ENCODE measurements at places on chromosomes 1 and 21. TPM values are rescaled to one million over a fixed set of nuclear protein-coding genes. Genes with fewer than 3 reads are reported as not detected.

DNA sequence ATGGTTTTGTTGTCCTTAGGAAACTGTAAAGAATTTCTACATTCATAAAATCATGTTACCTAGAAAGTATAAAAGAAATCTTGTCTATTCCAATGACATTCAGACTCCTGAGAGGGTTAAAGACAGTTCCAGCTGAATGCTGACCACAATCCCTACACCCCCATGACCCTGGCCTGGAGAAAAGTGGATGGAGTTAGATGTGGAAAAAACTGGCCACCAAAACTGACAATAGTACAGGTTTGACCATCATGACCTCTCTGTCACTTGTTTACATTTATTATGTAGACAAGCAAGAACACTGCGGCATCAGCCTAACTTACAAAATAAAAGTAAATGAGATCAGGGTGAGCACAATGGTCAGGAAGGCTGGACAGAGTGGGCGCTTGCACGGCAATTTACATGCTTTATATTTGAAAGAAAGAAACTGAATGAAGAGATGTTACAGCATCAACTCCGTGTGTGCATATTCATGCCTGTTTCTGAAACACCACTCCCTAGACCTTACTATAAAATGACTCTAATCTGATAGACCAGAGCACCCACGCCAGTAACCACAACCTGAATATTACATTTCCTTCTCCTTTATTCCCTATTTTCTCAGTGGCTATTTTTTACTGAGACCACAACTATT is 116.0 kb downstream of the ESRRG start:
- no peak for DNase-seq
- H3K4me1 ChIP-seq: no peaks in the 10 kb centered on the region
- no peaks in the 10 kb centered on the region for H3K27me3 ChIP-seq
- H3K4me3 ChIP-seq: no peak overlapping the region

- DNase-seq: peak; percentile 75
- H3K36me3 ChIP-seq: no peaks in the 10 kb centered on the region
- H3K27ac ChIP-seq: no peak overlapping the region
- H3K27me3 ChIP-seq: no peaks in the 10 kb centered on the region
These were observed 17.9 kb downstream of the MTX1 start for GRCh38 chr1:155226188-155226909.

DNA sequence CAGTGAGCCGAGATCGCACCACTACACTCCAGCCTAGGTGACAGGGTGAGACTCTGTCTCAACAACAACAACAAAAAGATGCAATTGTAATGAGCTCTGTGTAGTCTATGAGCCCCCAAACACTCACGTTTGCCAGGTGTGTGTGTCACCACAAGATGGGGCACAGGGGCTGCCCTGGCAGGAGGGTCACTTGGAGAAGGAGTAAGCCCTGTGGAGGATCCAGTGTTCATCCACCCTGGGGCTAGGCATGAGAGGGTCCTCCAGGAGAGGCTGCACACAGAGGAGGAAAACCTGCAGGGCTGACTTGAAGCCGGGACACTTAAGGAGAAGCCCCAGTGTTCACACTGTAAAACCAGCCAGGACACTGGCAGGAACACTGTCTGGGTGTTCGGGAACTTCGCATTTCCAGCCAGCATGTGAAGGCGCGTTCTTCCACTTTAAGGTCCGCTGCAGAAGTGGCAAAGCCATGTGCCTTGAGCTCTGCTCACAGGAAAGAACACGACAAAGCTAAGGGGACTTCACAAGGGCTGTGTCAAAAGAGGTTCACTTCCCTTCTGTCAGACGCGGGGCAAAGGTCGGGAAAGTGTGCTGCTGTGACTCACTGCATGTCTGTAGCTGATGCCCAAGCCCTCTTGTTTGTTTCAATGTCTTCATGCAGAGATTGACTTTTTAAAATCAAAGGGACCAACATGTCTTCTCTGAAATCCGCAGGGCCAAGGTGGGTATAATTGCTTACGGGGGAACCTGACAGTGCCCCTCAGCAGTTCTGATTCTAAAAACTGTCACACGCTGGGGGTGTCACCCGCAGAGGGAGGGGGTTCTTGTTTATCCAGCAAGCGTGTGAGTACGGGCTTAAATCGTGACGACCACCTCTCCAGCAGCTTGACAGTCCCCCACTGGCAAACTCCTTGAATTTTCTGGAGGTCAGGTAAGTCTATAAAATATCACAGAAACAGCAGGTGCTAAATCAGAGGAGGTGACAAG is 102.8 kb downstream of the RIPK4 start:
- no peaks in the 10 kb centered on the region for H3K4me1 ChIP-seq
- H3K36me3 ChIP-seq: no peaks in the 10 kb centered on the region
- H3K27ac ChIP-seq: no peak overlapping the region
- H3K27me3 ChIP-seq: no peaks in the 10 kb centered on the region
- no peak for DNase-seq

DNA sequence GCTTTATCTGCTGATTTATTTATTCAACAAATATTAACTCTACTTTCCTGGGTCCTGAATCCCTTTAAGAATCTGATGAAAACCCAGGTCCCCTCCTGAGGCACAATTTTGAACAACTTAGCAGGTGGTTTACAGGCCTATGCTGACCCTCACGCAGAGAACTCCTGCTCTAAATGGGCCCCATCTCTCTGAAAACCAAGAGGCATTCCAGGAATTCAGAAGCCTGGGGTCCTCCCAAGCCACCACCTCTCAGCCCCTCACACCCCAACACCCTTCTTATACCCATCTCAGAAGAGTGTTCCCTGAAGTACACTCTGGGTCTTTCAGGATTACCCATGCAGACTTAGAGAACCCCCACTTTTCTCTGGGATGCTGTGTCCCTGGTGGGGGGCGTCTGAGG is 34.5 kb downstream of the LHX4 start:
- H3K4me3 ChIP-seq: no peak overlapping the region
- H3K4me1 ChIP-seq: no peaks in the 10 kb centered on the region
- no peaks in the 10 kb centered on the region for H3K27me3 ChIP-seq
- H3K27ac ChIP-seq: no peak overlapping the region
- no peak for DNase-seq

DNA sequence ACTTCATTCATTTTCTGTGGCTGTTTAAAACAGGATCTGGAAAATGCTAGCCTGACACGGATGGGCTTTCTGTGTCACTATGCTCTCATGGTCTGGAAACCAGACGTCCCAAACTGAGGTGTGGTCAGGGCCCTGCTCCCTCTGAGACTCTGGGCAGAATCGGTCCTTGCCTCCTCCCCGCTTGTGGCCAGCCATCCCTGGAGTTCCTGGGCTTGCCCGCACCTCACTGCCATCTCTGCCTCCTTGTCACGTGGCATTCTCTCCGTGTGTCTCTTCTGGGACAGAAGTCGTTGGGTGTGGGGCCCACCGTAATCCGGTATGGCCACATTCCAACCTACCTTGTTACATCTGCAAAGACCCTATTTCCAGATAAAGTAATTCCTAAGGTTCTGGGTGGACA is 10.1 kb upstream of the ACTRT2 start:
- H3K4me1 ChIP-seq: no peaks in the 10 kb centered on the region
- no peaks in the 10 kb centered on the region for H3K27me3 ChIP-seq
- no peak for DNase-seq
- H3K4me3 ChIP-seq: no peak overlapping the region
- no peaks in the 10 kb centered on the region for H3K36me3 ChIP-seq
- H3K27ac ChIP-seq: no peak overlapping the region

GRCh38 chr1:31153423-31153822 is 86.3 kb downstream of the NKAIN1 start:
- no peak for DNase-seq
- H3K4me3 ChIP-seq: no peak overlapping the region
- H3K4me1 ChIP-seq: no peaks in the 10 kb centered on the region
- H3K27ac ChIP-seq: no peak overlapping the region

DNA sequence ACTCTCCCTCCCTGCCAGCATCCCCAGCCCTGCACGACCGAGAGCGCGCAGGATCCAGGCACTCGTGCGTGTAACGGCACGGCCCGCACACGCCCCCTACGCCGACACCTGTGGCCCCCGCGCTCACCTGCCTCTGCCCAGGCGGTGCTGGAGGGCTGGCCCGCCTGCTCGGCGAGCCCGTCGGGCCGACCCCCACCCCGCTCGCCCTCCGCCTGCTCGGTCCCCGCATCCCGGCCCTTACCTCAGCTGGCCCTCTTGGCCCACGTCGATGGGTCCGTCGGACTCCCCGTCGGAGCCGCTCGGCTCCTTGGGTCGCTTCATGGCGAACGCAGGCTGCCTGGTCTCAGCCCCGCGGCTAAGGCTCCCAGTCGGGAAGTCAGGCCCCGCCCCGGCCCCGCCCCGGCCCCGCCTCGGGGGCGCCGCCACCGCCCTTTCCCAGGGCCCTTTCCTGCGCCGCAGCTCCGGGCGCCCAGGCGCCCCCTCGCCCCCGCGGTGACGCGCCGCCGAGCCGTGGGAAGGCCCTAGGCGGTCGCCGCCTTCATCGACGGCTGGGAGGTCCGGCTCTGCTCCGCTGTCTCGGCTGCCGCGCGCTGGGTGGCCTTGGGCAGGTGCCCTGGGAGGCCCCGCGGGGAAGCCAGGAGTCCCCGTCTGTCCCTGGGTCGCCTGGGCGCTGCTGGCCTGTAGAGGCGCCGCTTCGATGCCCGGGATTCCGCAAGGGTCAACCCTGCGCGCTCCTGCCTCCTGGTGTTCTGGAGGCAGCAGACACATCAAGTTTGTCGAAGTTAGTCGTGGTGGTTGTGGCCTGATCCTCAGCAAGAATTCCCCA is at the start of gene HEYL:
HEYL (minus strand) TSS at position 339 of the 826 bp plus-strand sequence; CDS start at position 321, 18 bp downstream.
- H3K27ac ChIP-seq: no peak within 1 kb of the TSS
- no peaks in the 10 kb centered on the region for H3K36me3 ChIP-seq
- H3K4me3 ChIP-seq: peak within 1 kb of the TSS; percentile 41

- no peak overlapping the region for H3K4me3 ChIP-seq
- H3K4me1 ChIP-seq: no peaks in the 10 kb centered on the region
- no peaks in the 10 kb centered on the region for H3K36me3 ChIP-seq
- H3K27me3 ChIP-seq: no peaks in the 10 kb centered on the region
These were observed 717.6 kb downstream of the PTPRU start for GRCh38 chr1:29953961-29954360.

DNA sequence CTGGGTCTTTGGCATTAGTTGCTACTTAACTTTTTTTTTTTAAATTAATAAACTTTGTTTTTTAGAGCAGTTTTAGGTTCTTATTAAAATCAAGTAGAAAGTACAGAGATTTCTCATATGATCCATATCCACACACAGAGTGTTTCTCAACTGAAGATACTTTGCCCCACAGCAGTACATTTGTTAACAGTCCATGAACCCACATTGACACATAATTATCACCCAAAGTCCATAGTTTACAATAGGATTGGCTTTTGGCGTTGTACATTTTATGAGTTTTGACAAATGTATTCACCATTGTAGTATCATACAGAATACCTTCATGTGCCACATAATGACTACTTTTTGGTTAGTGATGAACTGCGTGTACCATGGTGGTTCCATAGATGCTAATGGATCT is 106.8 kb downstream of the ADGRL2 start:
- no peak for DNase-seq
- no peaks in the 10 kb centered on the region for H3K36me3 ChIP-seq
- H3K27me3 ChIP-seq: no peaks in the 10 kb centered on the region
- H3K4me3 ChIP-seq: no peak overlapping the region

DNA sequence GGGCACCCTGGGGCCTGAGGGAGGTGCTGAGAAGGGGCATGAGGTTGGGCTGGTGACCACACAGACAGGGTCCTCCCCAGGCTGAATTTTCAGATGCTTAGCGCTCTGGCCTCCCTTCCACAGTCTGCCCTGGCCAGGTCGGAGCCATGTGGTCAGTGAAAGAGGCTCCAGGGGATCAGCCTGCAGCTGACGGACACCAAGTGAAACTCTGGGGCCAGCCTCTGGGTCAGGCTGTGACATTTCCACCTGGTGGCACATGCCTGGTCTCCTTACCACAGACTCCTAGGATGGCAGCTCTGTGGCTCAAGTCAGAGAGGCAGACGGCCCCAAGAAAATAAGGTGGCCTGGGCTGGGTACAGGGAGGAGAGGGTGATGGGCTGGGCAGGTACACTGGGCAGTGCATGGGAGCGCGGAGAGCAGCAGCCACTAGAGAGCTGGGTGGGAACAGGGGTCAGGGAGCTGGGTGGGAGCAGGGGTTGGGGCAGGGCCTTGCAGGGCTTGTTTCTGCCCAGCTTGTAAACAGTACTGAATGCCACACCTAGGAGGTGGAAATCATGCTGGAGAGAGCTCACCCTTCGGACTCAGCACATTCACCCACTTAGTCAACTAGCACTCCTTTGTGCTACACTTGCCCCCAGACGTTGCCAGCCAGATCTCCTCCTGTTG is 20.7 kb upstream of the ADARB1 start:
- no peaks in the 10 kb centered on the region for H3K27me3 ChIP-seq
- no peak for DNase-seq
- no peaks in the 10 kb centered on the region for H3K36me3 ChIP-seq
- H3K4me3 ChIP-seq: no peak overlapping the region
- no peak overlapping the region for H3K27ac ChIP-seq

DNA sequence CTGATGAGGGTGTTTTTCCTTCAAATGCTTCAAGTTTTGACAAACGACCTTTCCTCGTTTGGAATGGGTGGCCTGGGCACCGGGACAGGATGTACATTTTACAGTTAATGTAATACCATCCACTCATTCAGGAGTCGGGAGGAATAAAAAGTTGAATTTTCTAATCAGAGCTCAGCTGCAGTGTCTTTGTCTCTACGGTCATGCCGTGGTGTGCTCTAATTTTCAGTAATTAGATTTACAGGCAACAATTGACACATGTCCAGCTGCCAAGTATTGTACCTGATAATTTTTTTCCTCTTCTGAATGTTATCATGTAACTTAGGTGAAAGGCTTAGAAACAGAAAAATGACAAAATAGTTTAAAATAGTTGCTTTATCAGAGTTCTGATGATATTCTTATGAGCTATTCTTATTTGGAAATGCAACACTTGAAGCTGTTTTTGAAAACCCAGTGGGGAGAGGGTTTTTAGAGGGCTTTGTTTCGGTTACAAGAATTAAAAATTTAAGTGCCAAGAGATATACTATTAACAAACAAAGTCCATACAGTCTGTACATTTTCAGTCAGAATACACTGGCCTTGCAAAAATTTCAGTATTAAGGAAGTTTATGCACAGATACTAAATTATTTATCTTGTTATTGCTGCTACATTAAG is 1.0 kb downstream of the CDKN2C start:
- H3K4me1 ChIP-seq: peaks cover 4% of the 10 kb centered on the region
- peak overlapping the region; percentile 98 for H3K27ac ChIP-seq
- peak overlapping the region; percentile 77 for H3K4me3 ChIP-seq
- no peaks in the 10 kb centered on the region for H3K36me3 ChIP-seq
- DNase-seq: no peak
- no peaks in the 10 kb centered on the region for H3K27me3 ChIP-seq

- no peaks in the 10 kb centered on the region for H3K27me3 ChIP-seq
- H3K36me3 ChIP-seq: no peaks in the 10 kb centered on the region
- DNase-seq: no peak
These were observed 94.3 kb downstream of the ADGRL4 start for GRCh38 chr1:78911956-78912880.

GRCh38 chr1:231885209-231885854 is 258.7 kb downstream of the DISC1 start:
- no peak overlapping the region for H3K27ac ChIP-seq
- H3K4me1 ChIP-seq: peaks cover 4% of the 10 kb centered on the region
- no peaks in the 10 kb centered on the region for H3K36me3 ChIP-seq
- H3K27me3 ChIP-seq: no peaks in the 10 kb centered on the region

- no peak for DNase-seq
- H3K4me3 ChIP-seq: no peak overlapping the region
- H3K4me1 ChIP-seq: peaks cover 10% of the 10 kb centered on the region
- no peaks in the 10 kb centered on the region for H3K27me3 ChIP-seq
- H3K36me3 ChIP-seq: no peaks in the 10 kb centered on the region
- H3K27ac ChIP-seq: no peak overlapping the region
These were observed 55.2 kb downstream of the GPR161 start for GRCh38 chr1:168081373-168082007.

Gene NBPF10
- 2.6 TPM for total RNA-seq

Gene IGSF9
- total RNA-seq: 2.4 TPM

Gene KCNQ4
- total RNA-seq: 0.57 TPM

Gene C1orf210
- total RNA-seq: not detected

Gene CATSPERE
- 2.1 TPM for total RNA-seq

Measured in ovary (tissue), 10 donors.